IMR-90 (cell line): ENCODE measurements at places on chromosomes 13 and 19. TPM values are rescaled to one million over a fixed set of nuclear protein-coding genes. Genes with fewer than 3 reads are reported as not detected.

Gene KCTD12
- total RNA-seq, result 1.8 and 3.9 TPM in 2 replicates

Gene CEACAM19
- total RNA-seq, result 0.56 and 0.72 TPM in 2 replicates

- peak; percentile 99 for DNase-seq
These were observed 58.3 kb upstream of the MEDAG start for GRCh38 chr13:30847650-30848307.

DNA sequence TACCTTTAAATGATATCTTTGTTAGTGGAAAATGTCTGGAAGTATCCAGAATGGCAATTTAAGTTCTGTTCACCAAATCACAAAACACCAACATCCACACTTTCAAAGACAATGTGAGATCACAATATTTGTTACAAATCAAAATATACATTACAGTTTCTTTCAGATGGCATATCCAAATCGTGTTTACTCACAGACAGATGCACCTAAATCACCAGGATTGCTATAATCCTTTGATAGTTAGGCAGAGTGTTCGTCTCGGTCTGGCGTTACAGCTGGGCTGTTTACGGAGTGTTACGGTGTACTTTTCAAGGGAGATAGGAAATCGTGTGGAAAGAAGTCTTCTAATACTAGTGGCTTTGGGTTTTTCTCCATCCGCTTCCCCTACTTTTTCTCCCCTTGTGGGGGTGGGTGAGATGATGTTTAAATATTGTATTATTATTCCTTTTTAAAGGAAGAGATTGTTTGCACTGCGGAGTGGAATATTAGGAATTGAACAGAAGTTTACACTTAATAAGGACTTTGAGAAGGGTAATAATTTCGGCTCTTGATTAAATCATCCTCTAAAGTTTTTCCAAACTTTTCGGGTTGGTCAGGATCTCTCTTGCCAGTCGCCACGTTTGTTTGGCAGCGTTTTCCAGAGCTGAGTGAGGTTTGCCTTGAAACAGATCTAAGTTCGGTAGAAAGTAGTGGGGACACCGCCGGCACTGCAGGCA, 1.8 kb downstream of the MAB21L1 start:
- peak; percentile 16 for DNase-seq

- peak; percentile 31 for DNase-seq
These were observed 28.4 kb downstream of the TMTC4 start for GRCh38 chr13:100646030-100646673.

GRCh38 chr13:84903391-84903790, 895.8 kb downstream of the SLITRK6 start:
- DNase-seq, result no peak

DNA sequence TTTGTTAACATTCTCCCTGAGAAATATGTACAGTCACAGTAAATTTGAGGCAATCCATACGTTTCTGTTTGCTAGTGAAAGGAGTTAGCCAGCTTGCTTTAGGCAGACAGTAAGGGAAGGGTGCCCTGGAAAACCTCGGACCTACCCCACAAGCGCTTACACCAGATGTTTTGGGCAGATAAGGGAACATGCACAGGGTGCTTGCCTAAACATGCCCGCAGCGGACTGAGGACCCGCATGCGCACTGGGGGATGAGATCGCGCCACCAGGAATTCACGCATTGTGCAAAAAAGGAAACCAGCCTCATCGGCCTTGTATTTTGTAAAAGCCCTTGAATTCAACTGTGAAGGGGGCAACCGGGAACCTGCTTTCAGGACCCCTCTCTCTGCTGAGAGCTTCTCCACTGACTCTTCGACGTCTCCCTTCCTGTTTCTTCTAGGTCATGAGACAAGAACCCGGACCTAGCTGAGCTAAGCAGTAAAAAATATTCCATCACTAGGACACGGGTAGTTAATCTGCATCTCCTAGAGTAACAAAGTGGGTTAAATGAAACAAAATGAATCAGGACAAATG, 1399.2 kb upstream of the ATXN8OS start:
- DNase-seq, result no peak

DNA sequence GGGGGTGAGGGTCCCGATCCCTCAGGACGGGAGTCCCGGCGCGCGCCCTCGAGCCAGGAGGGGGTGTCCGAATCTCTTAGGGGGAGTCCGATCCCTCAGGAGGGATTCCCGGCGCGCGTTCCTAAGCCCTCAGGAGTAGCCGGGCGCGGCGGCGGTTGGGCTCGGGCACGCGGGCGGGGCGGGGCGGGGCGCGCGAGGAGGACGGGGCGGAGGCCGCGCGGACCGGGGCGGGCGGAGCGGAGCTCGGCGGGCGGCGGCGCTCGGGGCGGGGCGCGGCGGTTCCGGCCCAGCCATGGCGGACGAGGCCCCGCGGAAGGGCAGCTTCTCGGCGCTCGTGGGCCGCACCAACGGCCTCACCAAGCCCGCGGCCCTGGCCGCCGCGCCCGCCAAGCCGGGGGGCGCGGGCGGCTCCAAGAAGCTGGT, at the start of gene CUL4A:
Gene CUL4A (plus strand): TSS at position 278 of the 423 bp plus-strand sequence. CDS start 15 bp downstream, at position 293.
- DNase-seq, result peak; percentile 60

Gene ZNF578
- total RNA-seq, result 2.8 and 4.1 TPM in 2 replicates

DNA sequence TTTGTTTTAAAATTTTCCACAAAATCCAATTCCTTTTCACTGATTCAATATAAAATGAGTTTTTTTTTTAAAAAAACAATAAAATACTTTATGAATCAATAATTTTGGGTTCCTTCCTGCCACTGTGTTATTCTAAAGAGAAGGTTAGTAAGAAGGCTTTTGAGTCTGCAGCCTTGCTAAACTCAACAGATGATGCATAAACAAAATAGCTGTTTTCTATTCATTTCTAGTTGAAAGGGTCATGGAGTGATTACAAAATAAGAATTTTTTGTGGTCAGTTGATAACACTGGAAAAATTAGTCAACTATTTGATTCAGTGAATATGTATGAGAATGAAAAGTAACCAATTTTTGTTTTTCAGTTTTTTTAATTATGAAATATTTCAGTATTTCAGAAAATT, 169.9 kb downstream of the VWA8 start:
- DNase-seq, result peak; percentile 24

GRCh38 chr13:46844431-46844830, 47.5 kb upstream of the ESD start:
- peak; percentile 3 for DNase-seq

DNA sequence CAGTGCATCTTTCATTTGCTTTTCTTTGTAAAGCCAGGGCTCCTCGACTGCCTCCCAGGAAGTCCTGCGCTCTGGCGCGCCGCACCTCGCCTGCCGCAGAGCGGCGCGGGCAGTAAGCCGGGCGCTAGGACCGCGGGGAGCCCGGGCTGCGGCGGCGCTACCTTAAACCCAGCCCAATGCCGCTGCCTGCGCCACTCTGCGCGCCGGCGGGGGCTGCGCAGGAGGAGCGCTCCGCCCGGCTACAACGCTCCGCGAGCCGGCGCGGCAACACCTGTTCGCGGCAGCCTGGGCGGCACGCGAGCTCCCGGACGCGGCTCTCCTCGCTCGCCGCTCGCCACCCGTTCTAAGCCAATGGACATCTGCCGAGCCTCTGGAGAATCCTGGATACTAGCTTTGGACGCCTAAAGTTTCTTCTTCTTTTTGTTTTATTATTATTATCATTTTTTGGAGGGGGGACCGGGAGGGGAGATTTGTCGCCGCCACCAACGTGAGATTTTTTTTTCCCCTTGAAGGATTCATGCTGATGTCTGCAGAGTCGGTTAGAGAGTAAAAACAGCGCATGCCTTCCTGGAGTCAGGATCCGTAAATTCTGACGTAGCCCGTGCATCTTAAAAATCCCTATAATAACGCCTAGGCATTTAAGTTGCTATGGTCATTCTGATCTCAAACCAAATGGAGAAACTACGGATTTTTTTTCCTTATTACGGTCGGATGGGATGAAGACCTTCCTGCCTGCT, at the start of gene FGF9:
Gene FGF9 (plus strand): TSS at position 191 of the 737 bp plus-strand sequence. CDS start 840 bp downstream, outside the sequence.
- peak; percentile 79 for DNase-seq

Gene KLHL1
- total RNA-seq, result not detected in 2 replicates

Gene ZNF285
- 5.0 and 5.9 TPM in 2 replicates for total RNA-seq

Gene FGF9
- total RNA-seq, result under 0.01 TPM in 2 replicates

GRCh38 chr13:113035213-113035800, 66.3 kb downstream of the MCF2L start:
- DNase-seq, result no peak

Gene GAS6
- 212 and 220 TPM in 2 replicates for total RNA-seq

- peak; percentile 49 for DNase-seq
These were observed 7.4 kb upstream of the CDC34 start for GRCh38 chr19:524062-524674.

- DNase-seq, result peak; percentile 52
These were observed 62.5 kb downstream of the RFX2 start for GRCh38 chr19:6047741-6048251.

DNA sequence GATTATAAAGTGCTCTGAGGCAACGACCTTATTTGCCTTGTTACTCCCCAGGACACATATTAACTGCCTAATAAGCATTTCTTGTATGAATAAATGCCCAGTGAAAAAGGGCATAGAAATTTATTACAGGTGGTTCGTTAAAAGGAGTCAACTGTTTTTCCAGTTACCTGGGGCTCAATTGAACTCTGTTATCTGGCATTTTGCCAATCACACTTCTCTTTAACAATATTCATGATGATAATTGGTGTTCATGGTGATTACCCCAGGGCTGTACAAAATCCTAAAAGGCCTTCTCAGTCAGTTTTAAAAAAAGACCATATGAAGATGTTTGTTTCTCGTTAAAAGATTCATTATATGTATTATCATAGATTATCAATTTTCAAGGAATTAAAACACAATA, 57.1 kb downstream of the KL start:
- no peak for DNase-seq

- peak; percentile 2 for DNase-seq
These were observed 67.9 kb upstream of the KLF5 start for GRCh38 chr13:72990953-72991352.
